ENCODE measurements at places on chromosomes 11 and 22.

GRCh38 chr22:27976586-27976985 lies 57.5 kb upstream of the PITPNB start:
- no peak for DNase-seq

GRCh38 chr22:28894334-28894733 lies 11.0 kb downstream of the ZNRF3 start:
- no peak for DNase-seq

GRCh38 chr11:96036863-96037262 lies 113.0 kb upstream of the MTMR2 start:
- DNase-seq = no peak

- DNase-seq = no peak
These were observed 15.3 kb downstream of the ZNF202 start for GRCh38 chr11:123725995-123726655.

GRCh38 chr22:23833017-23833751 lies 5.6 kb downstream of the DERL3 start:
- DNase-seq = no peak

GRCh38 chr22:44628835-44629234 lies 73.2 kb upstream of the PRR5 start:
- no peak for DNase-seq

GRCh38 chr22:40326905-40327735 lies 19.2 kb upstream of the ADSL start:
- DNase-seq = no peak

GRCh38 chr11:11202885-11203284 lies 150.2 kb downstream of the CSNK2A3 start:
- DNase-seq = no peak

- peak; percentile 40 for DNase-seq
These were observed 865 bp upstream of the AMOTL1 start for GRCh38 chr11:94767291-94767690.

GRCh38 chr11:36718451-36718850 lies 120.4 kb upstream of the RAG2 start:
- DNase-seq = peak; percentile 31

- DNase-seq = no peak
These were observed 8.6 kb downstream of the MICAL2 start for GRCh38 chr11:12118949-12119348.

DNA sequence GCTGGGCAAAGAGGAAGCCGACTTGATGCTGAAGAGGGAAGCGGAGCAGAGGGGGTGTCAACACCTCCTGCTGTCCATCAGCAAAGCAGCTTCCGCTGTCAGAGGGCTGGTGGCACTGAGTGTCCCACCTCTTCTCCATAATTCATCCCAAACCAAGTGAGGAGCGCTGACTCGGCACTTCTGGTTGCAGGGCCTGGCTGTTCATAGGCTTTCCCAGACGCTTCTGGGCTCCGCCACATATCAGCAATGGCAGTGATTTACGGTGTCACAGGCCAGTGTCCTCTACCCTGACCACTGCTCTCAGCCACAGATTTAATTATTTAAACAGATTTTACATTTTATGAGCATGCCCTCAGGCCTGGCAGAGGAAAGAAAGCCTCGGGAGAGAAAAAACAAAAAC lies 70.1 kb upstream of the TENM4 start:
- no peak for DNase-seq

DNA sequence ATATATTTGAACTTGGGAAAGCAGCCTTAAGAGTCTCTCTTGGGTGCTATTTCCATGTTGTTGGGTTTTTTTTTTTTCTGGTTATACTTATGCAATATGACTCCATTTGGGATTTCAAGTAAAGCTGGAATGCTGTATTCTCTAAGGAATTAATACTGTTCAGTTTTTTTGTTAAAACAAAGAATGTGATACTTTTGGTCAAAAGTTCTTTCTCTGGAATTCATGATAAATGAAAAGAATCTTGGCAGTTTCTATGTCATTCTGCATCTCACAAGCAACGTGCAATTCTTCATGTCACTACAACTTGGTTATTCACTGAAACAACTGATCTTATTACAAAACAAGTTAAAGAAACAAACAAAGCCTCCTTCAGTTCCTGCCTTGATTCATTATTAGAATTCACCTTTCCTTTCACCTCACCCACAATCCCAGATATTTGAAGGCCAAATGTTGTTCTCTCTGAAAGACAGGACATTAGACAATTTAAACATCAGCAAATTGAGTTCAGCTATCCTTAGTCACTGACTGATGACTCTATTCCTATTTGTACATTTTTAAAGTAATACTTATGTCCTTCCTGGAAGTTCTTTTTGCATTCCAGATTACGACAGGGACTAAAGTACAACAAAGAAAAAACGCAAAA lies 176.2 kb downstream of the SBF2 start:
- DNase-seq = no peak

GRCh38 chr22:49685116-49685515 lies 142.6 kb downstream of the BRD1 start:
- no peak for DNase-seq

- no peak for DNase-seq
These were observed 207.2 kb upstream of the TBCEL start for GRCh38 chr11:120816711-120817110.

- peak; percentile 74 for DNase-seq
These were observed at the start of gene SLC6A5 for GRCh38 chr11:20599221-20600019. TSS of gene SLC6A5 (plus strand) at chr11:20599608. CDS start at chr11:20599673, 65 bp downstream.

DNA sequence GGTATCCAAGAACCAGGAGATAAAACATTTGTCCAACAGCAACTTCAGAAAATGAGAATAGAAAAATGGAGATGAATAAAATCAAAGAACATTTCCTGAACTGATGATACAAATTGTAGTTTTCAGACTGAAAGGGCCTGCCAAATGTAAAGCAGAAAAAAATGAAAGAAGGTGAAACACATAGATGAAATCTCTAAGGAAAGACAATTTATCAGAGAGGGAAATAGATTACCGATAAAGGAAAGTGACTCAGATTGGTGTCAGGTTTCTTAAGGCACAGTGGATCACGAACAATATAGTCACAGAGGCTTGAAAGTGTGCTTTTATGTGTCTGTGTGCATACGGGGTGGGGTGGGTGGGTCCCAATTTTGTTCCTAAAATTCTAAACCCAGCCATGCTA lies 4.1 kb upstream of the STT3A start:
- DNase-seq = no peak

GRCh38 chr11:128180441-128181087 lies 406.8 kb downstream of the ETS1 start:
- DNase-seq = no peak

DNA sequence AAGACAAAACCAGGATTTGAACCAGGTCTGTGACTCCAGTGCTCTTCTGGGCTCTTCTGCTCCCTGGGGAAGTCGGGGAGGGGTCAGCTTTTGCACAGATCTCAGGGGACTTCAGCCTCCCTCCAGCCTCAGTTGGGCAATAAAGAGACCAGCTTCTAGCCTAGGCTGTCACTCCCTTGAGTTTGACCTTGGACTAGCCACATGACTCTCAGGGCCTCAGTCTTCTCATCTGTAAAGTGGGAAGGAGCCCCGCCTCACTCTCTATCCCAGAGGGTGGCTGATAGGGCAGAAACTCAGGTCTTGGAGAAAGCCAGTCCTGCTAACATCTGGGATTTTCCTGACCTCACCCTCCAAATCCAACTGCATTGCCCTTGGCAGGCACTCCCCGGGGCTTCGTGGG lies 38.7 kb downstream of the ELFN2 start:
- no peak for DNase-seq

DNA sequence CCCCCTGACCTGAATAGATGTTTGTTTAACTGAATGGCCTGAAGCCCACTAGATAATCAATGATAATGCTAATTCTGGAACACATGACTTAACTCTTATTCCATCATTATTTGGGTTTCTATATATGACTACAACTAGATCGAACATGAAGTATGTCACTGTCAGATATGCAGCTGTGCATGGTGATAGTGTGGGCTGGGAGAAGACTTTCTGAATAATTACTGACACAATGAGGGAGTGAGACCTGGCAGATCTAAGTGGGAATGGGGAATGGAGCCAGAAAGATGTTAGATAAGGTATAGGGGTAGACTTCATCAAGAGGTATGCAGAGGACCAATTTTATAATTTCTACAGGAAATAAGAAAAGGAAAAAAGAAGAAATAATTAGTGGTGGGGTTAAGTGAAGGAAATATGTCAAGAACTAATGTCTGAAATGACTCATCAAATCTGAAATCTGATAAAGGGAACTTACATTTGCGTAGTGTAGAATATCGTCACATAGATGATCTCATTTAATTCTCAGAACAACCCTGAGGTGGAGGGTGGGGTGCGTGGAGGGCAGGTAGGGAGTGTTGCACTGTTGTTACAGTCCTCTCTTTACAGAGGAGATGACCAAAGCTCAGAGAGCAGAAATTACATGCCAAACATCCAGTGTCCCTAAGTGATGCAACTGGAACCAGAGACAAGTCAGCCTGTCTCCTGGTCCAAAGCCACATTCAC lies 68.2 kb upstream of the EED start:
- DNase-seq = no peak

DNA sequence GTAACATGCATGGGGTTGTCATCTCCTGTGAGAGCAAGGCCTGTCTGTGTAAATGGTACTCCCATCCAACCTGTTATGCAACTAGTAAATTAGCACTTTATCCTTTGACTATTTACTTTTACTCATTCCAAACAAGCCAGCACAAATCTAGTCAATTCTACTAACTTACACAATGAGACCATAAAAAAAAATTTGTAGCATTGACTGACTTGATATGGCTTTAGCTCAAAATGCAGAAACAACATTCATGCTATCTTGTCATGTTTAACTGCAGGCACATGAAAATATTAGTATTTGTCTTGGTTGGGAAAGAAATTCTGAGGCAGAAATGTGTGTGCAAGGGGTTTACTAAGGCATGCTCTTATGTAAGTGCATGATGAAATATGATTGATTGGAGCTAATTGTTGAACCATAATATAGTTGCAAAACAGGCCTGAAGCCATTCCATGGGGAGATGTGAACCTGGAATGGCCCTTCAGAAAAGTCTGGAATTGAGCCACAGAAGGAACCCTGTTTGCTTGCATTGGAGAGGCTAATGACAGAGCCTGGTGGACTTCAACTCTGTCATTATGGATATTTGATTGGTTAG lies 2.5 kb downstream of the SLC22A25 start:
- no peak for DNase-seq

DNA sequence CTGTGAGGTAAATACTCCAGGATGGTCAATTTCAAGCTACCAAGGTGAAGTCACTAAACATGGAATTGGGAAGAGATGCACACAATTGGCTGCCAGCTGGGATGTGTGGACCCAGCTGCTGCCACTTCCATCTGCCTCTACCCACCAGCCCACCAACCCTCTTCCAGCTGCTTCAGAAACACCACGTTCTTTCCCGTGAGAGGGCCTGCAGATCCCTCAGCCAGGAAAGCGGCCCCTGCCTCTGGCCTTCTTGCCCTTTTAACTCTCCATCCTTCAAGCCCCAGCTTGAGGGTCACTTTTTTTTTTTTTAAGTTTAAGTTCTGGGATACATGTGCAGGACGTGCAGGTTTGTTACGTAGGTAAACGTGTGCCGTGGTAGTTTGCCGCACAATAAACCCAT lies 20.0 kb downstream of the PRG3 start:
- DNase-seq = no peak

DNA sequence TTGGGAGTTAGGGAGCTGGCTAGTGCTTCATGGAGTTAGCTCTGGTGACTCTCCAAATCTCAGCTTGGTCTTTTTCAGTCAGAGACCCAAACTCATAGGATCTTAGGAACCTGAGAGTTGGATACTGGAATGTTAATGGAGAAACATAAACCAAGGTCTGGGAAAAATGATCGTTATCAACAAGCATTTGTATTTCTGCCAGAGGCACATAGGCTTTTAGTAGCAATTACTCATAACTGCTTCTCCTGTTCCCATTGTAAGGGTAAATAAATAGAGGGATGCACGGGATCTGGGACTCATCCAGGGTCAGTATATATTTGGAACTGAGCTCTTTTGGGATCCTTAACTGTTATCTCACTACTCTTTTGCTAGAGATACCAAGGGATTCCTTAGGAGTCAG lies 4.8 kb downstream of the BARX2 start:
- no peak for DNase-seq

GRCh38 chr11:12845739-12846358 lies 163.3 kb upstream of the RASSF10 start:
- DNase-seq = peak; percentile 83
